ENCODE measurements at places on chromosomes 6 and 20. TPM values are rescaled to one million over a fixed set of nuclear protein-coding genes. Genes with fewer than 3 reads are reported as not detected.

DNA sequence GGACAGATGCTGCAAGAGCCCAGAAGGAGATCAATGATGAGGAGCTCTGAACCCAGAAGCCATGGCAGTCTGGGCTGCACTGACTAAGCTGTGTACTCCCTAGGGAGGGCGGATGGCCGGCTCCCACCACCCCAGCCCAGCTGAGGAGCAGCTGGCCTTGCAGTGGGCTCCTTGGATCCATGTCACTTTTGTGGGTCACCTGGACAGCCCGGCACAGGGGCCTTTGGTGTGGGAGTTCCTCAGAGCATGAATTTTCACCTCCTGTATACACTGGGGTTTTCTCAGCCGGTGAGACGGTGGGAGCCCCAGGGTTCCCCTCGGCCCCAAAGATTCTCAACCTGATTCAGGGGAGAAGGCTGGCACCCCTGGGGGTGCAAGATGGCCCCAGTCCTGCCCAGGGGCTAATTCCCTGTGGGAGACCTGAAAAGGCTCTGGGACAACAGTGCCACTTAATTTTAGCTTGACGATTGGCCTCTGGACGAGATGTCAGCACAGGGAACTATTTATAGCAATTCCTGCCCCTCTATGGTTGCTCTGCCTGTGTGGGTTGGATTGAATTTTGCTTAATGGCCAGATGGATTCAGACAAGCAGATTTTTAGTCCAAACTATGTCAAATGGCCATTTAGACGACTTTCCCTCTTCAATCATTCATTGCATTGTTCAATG lies 121.6 kb upstream of the PMEPA1 start:
- no peak for DNase-seq

DNA sequence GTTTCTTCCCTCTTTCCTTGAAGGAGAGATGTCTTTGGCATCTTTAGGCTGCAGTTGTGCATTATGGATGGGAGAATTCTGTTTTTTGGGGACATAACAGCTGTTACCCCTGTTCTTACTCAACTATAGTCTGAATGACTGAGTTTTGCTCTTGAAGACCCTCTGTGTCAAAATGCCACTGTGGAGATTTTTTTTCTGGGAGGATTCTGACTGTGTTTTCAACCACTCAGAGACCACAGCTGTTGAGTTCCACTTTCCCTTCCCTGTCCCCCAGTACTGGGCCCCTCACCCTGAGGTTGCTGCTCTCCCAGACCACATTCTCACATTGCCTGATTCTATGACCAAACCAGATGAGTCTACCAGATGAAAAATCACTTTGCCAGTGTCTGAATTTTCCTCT lies 48.1 kb downstream of the NKX2-2 start:
- no peak for DNase-seq

- no peak for DNase-seq
These were observed 35.2 kb downstream of the KIAA1755 start for GRCh38 chr20:38225240-38225899.

DNA sequence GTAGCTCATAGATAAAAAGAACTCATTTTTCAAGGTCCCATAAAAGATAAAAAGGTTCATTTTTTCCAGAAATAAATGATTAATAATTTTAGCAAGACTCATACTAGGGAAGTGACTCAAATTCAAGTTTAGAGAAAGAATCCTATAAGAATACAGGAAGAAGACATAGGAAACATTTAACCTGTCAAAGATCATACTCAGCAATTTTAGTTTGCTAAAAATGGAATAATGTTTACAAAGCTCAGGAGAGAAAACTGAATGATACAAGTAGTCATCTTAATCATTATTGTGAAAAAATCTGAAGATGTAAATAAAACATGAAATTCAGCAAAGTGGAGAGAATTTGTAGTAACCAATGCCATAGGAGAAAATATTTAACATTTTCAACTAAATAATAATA lies 926.6 kb downstream of the TBC1D32 start:
- DNase-seq: no peak

- DNase-seq: no peak
These were observed 183.2 kb upstream of the TCF21 start for GRCh38 chr6:133705731-133706130.

- DNase-seq: no peak
These were observed 27.4 kb upstream of the IGF2R start for GRCh38 chr6:159941286-159942113.

DNA sequence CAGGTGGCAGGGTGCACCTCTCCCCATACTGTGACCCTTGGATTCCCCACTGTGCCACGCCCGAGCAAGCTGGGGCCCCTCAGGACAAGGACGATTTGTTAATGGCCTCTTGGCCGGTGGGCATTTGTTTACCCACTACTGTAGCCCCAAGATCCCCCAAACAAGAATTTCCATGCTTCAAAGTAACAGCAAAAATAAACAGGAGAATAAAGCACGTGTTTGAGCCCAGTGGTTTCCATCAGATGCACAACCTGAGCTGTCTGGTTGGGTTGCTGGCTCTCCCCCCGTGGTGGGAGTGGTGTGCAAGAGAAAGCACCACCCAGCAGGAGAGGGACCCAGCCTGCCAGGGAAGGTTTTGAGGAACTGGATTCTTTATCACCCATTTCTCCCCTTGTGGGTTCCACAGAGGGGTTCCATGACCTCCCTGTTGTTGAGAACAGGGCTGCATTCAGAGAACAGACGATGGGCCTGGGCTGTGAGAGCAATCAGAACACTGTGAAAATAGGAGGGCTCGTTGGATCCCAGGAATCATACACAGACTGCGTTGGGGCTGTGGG lies 4.8 kb downstream of the CD93 start:
- no peak for DNase-seq

TRAPPC3L gene
- total RNA-seq: not detected

ATXN1 gene
- total RNA-seq: 8.8 TPM

ADISSP gene
- 129 TPM for total RNA-seq

SIGLEC1 gene
- total RNA-seq: 0.04 TPM

ZSCAN23 gene
- 9.0 TPM for total RNA-seq

EEF1E1 gene
- total RNA-seq: 68.6 TPM

All from WTC11 (cell line).